Muscle of leg (tissue), 16 donors: ENCODE measurements at places on chromosomes 2 and 18. TPM values are rescaled to one million over a fixed set of nuclear protein-coding genes. Genes with fewer than 3 reads are reported as not detected.
A peak's percentile ranks its signal among the peaks of the same experiment; 100 is the strongest.

- no peak overlapping the region for H3K4me3 ChIP-seq
- DNase-seq, result peak; percentile 82
- peaks cover 2% of the 10 kb centered on the region for H3K27me3 ChIP-seq
- H3K4me1 ChIP-seq, result peaks cover 30% of the 10 kb centered on the region
- peaks cover 24% of the 10 kb centered on the region for H3K36me3 ChIP-seq
These were observed 150.0 kb downstream of the DYSF start for GRCh38 chr2:71603311-71603811.

- no peak for DNase-seq
- no peaks in the 10 kb centered on the region for H3K4me1 ChIP-seq
- H3K36me3 ChIP-seq, result no peaks in the 10 kb centered on the region
- H3K4me3 ChIP-seq, result no peak overlapping the region
These were observed 174.4 kb downstream of the DSEL start for GRCh38 chr18:67342159-67342558.

DNA sequence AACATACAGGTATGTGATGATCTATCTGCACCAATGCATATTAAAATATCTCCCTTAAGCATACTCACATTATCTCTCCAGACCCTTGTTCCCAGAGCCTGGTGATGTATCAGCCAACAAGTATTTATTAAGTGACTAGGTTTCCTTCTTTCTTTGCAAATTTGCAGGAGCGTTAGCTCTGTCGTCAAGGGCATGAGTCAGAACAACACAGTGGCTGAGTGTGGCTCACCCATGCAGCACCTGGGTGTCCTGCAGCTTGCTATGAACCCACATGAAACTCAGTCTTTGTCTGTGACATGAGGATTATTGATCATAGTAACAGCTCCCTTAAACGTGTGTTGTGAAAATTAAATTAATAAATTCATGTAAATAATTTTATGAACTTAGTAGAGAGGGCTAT is 96.6 kb downstream of the PIEZO2 start:
- H3K4me3 ChIP-seq, result no peak overlapping the region
- no peak overlapping the region for H3K27ac ChIP-seq
- H3K4me1 ChIP-seq, result no peaks in the 10 kb centered on the region

GRCh38 chr2:215904101-215904500 is 109.2 kb downstream of the MREG start:
- no peak overlapping the region for H3K4me3 ChIP-seq
- no peaks in the 10 kb centered on the region for H3K27me3 ChIP-seq
- H3K36me3 ChIP-seq, result no peaks in the 10 kb centered on the region
- no peak overlapping the region for H3K27ac ChIP-seq

GRCh38 chr2:197431858-197432257 is 3.0 kb downstream of the SF3B1 start:
- no peaks in the 10 kb centered on the region for H3K36me3 ChIP-seq
- DNase-seq, result no peak
- H3K27ac ChIP-seq, result no peak overlapping the region
- peaks cover 10% of the 10 kb centered on the region for H3K4me1 ChIP-seq

DNA sequence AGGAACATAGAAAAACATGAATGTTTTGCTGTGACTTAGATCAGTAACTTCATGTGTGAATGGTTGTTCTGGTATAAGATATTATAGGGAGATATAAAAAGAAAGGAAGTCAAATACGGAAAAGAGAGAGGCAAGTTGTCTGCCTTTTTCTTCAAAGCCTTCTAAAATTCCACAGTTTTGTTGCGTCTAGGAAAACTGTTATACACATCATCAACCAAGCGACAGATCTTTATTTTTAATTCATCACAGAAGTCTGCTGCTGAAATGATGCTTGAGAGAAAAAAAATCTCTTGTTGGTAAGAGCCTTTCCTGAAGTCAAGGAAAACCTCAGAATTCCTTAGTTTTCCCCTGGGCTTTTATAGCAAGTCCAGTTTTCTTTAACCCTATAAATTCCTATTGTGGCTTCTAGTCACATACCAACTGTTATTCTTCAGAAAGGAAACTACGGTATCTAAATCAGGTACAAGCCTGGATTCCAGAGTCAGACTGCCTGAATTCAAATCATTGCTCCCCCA is 36.3 kb upstream of the TANC1 start:
- peaks cover 2% of the 10 kb centered on the region for H3K27me3 ChIP-seq
- H3K27ac ChIP-seq, result peak overlapping the region; percentile 15
- no peaks in the 10 kb centered on the region for H3K36me3 ChIP-seq
- H3K4me3 ChIP-seq, result no peak overlapping the region

Gene UGT1A7
- not detected for total RNA-seq

Gene RIT2
- total RNA-seq, result not detected

Gene ZCCHC2
- 9.0 TPM for total RNA-seq

Gene QPCT
- 6.3 TPM for total RNA-seq
